ENCODE measurements at places on chromosomes 6 and 20.

DNA sequence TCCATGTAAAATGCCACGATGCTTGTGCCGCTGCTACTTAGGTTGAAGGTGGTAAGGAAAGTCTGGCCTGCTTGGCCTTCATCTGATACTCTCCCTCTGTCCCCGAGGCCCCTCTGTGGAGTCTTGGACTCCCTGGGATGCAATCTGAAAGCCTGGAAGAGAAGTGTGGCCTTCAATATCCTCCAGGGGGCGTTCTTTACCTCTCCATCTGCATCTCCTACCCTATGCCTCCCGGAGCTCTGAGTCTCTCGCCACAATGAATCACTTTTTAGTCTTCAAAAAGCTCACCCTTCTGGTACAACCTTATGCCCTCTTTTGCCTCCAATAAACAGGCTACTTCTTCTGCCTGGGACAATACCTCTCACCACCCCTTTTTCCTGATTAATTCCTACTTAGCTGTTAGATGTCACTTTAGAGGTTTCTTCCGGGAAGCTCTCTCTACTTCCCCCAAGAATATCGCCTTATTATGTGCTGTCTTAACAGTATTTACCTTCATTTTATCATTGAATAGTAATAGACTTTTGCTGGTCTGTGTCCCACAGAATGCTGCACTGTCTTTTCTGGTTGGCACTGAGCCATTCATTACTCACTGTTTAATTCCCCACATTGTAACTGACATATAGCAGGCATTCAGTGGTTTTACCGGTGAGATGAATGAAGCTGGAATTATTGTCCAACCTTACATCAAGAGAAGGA is 13.9 kb upstream of the ATG5 start:
- DNase-seq = peak; percentile 71

GRCh38 chr6:133953634-133954415 is 801 bp downstream of the TBPL1 start:
- no peak for DNase-seq

GRCh38 chr20:20628314-20628713 is 84.1 kb downstream of the RALGAPA2 start:
- no peak for DNase-seq

DNA sequence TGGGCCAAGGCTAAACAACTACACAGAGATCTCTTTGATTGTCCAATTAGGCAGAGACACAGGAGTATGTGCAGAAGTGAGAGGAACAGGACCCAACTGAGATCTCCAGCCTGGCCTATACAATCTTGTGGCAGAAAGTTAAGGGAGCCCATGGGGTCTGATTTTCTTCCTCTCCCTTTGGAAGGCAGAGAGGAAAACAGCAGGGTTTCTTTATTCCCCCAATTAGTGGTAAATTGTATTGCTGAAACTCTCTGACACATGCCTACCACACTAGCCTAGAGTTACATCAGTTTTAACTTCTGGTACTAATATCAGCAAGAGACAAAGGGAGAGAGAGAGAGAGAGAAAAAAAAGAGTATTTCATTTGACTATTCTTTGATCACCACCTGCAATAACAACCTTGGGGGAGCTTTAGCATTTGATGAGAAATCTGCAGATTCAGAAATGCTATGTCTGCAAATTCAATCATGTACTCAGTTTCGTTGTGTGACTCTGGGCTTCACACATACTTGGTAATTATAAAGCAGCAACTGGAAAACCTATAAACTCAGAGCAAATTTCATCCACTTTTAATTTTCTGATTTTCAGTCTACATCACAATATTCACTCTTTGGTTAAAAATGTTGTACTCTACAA is 260.3 kb upstream of the SPTLC3 start:
- no peak for DNase-seq

DNA sequence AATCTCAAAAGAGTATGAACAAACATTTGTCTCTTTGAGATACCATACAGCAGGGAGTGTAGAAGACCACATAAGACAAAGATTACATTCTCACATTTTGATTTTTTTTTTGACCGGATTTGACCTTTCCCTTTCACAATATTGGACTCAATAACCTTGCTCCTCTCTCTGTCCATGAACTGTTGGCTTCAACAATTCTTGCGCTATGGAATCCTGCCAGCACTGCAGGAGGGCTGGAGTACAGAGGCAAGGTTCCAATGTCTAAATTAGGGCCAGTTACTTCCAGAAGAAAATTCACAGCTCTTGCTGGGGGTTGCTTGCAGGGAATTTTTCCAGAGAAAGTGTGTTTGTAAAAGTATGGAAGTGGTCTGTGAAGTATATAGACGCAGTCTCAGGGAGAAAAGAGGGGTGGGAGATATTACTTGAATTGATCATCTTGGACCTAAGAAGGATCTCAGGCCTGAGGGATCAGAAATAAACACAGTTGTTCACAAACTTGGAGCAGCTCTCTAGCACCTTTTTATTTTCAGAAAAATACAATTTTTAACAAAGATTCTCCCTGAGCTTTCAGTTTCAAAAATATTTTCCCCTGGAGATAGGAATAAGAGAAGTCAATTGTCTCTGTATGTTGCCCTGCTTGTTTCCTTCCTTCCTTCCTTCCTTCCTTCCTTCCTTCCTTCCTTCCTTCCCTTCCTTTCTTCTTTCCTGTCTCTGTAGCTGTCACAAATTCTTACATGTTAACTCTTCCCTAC is 765.9 kb downstream of the BCKDHB start:
- peak; percentile 1 for DNase-seq

DNA sequence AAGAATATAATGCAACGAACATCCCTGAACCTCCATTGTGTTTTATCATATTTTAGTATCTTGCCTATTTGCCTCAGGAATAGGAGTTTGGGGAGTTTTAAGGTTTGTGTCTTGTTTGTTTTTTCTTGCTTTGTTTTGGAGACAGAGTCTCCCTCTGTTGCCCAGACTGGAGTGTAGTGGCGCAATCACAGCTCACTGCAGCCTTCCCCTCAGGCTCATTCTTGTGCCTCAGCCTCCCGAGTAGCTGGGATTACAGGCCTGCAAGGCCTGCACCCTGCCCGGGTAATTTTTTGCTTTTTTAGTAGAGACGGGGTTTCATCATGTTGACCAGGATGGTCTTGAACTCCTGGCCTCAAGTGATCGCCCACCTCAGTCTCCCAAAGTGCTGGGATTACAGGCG is 63.3 kb upstream of the CARMIL1 start:
- DNase-seq = peak; percentile 30

DNA sequence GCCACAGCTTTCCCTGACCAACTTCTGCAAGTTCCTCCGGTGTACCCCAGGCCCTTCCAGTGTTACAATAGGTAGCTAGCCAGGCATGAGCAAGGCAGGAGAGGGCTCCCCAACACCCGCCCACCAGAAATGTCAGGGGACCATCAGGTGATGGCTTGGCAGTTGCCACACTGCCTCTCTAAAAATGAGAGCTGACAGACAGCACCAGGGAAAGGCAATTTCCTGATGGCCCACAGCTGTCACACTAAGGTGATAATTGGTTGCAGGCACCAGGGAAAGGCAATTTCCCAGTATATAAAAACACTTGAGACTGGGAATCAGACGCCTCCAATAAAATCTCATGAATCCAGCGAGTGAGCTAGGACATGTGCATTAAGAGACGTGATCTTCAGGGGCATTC is 49.9 kb downstream of the PXDC1 start:
- no peak for DNase-seq

DNA sequence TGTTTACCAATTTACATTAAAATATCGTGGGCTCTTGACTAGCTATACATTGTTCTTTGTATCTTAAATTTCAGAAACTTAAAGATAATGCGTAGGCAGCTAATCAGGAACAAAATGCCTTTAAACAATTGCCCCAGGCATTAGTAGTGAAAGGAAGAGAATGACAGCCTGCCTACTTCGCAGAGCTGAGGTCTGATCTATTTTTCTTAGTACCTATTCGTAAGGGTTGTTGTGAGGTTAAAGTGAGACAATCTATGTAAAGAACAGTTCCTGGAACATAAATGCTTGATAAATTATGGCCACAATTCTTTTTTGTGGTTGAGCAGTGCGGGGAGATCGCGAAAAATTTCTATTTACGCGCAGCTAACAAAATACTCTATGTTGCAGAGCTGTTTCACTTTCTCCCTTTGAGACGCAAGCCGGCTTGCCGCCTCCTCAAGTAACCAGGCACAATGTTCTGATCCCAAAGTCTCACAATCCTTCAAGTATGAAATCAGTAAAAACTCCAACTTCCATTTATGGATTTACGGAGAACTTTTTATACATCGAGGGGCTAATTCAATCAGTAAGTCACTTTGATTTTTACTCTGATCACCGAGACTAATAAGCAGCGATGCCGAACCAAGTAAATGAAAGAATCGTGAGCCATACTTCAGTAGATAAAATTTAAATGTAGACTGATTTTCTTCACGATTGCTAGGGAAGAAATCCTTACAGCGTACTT is 878 bp upstream of the PNRC1 start:
- DNase-seq = peak; percentile 81

GRCh38 chr6:46098678-46099077 is 31.1 kb upstream of the ENPP4 start:
- DNase-seq = no peak

DNA sequence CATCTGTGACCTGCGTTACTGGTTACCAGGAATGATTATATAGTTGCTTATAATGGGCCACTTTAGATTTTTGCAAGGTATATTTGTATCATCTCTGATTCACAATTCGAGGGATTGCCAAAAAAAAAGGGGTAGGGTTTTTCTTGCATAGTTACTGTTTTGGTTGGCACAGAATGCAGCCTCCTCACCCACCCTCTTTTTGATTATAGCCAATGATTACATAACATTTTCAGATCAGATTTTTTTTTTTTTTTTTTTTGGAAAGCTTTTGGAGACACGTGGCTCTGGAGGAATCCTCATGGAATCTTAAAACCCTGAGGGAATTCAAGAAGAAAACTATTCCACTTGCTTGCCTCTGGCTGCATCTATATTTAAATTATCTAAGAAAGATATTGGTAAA is 53.7 kb downstream of the UST start:
- DNase-seq = peak; percentile 43

DNA sequence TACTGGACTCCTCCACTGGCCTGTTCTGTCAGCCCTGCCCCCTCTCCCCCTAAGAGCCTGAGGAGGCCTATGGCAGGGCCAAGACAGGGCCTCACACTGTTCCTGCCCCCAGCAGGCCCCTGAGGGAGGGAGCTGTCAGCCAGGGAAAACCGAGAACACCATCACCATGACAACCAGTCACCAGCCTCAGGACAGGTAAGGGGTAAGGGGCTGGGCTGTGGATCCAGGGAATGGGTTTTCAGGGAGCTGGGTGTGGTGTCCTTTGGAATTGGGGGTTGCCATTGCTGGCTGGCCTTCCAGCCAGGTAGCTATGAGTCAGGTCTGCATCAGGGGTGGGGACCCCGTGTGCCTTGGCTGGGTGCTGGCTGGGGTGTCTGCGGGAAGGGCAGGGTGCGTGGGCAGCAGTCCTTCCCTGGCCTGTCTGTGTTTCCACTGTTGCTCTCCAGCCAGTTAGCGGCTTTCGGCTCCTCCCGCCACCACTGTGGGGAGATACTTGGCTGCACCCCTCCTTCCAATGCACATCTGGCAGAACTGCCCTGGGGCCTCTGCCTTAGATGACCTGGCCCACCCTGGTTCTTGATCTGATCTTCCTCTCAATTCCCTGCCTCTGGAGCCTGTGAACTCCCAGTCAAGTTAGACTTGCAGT is 3.9 kb downstream of the SLC29A1 start:
- no peak for DNase-seq

GRCh38 chr6:71463061-71463460 is 174.4 kb downstream of the OGFRL1 start:
- peak; percentile 68 for DNase-seq
